ENCODE measurements at places on chromosomes 1 and 21. TPM values are rescaled to one million over a fixed set of nuclear protein-coding genes. Genes with fewer than 3 reads are reported as not detected.

GRCh38 chr1:57162607-57163261 is 196.9 kb upstream of the C8B start:
- no peak overlapping the region for H3K27ac ChIP-seq
- no peaks in the 10 kb centered on the region for H3K4me1 ChIP-seq
- peak; percentile 11 for DNase-seq
- no peak overlapping the region for H3K4me3 ChIP-seq

- H3K36me3 ChIP-seq, result no peaks in the 10 kb centered on the region
- H3K4me3 ChIP-seq, result no peak overlapping the region
- H3K27ac ChIP-seq, result no peak overlapping the region
- H3K4me1 ChIP-seq, result no peaks in the 10 kb centered on the region
- no peaks in the 10 kb centered on the region for H3K27me3 ChIP-seq
These were observed 8.3 kb upstream of the EPB41 start for GRCh38 chr1:28905921-28906666.

- no peaks in the 10 kb centered on the region for H3K27me3 ChIP-seq
- H3K4me1 ChIP-seq, result peaks cover 22% of the 10 kb centered on the region
- no peak overlapping the region for H3K27ac ChIP-seq
- H3K36me3 ChIP-seq, result no peaks in the 10 kb centered on the region
These were observed 57.5 kb downstream of the CASQ2 start for GRCh38 chr1:115710859-115711624.

PDE9A gene
- 16.8 TPM for total RNA-seq

CASZ1 gene
- total RNA-seq, result 66.5 TPM
